Aorta (tissue), 5 donors: ENCODE measurements at places on chromosomes 11 and 22. TPM values are rescaled to one million over a fixed set of nuclear protein-coding genes. Genes with fewer than 3 reads are reported as not detected.

The LRP4 gene
- 4.0 TPM for total RNA-seq

The TREH gene
- total RNA-seq: not detected

The RASD2 gene
- total RNA-seq: 12.2 TPM

GRCh38 chr11:124754309-124754708 lies 2.3 kb upstream of the VSIG2 start:
- DNase-seq: no peak
